NCI-H510A treated with DMSO at 0.1 percent for 48 hours (cell line): ENCODE measurements at places on chromosomes 7 and 10.

DNA sequence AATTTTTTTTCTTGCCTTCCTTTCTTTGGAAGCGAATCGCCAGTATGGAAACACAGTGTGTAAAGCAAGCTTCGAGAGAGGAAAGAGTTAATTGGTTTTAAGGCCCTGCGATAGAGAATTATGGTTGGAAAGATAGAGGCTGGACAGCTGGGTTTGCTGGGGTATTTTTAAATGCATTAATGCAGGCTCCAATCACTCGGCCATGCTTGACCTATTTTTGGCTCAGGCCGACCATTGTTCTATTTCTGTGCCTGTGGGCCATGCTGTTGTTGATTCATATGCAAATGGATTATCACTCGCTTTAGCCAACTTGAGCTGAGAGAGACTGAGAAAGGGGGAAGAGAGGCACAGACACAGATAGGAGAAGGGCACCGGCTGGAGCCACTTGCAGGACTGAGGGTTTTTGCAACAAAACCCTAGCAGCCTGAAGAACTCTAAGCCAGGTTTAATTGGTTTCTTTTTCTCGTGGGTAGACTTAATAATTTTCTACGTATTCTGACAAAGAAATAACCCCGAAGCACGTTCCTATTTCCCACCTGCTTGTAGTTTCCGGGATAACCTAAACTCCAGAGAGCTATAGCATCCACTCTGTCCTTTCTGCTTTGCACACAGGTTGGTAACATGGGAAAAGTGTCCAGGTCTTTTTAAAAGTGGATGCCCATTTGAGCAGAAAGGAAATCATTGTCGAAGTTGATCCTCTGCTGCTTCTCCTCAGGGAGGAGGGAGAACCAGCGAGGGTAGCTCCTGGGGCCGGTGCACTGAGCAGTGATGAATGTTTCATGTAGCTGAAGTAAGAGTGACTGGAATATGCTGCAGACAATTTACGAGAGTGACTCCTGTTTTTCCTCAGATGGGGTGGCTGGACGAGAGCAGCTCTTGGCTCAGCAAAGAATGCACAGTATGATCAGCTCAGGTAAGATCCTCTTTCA lies at the start of gene HDAC9:
TSS of gene HDAC9 (plus strand) at position 338 of the 929 bp plus-strand sequence. CDS start at position 892, 554 bp downstream.
- peak; percentile 75 for DNase-seq

DNA sequence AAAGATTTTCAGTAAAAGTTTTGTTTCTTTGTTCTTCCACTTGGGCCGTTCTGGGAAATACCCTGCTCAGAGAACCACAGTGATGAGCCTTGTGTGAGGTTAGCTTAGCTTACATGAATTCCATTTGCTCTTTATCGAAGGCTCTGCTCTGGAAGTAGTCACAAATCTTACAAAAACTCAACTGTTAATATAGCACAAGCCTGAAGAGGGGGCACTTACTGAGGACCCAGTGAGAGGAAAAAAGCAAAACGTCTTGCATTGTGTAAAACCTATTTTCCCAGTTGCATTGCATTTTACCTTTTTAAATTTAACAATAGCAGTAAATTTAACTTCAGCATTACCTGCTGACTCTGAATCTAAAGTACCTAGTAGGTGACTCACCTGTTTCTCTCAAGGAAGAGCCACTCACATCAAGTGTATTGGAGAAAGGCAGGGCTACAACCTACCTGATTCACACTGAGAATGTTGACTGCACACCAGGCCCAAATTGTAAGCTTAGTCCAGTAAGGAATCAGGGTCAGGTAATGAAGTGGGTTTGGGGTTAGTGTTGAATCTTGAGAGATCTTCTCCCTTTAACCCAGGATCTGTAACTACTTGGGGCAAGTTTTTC lies 42.3 kb downstream of the PPP1R17 start:
- no peak for DNase-seq

DNA sequence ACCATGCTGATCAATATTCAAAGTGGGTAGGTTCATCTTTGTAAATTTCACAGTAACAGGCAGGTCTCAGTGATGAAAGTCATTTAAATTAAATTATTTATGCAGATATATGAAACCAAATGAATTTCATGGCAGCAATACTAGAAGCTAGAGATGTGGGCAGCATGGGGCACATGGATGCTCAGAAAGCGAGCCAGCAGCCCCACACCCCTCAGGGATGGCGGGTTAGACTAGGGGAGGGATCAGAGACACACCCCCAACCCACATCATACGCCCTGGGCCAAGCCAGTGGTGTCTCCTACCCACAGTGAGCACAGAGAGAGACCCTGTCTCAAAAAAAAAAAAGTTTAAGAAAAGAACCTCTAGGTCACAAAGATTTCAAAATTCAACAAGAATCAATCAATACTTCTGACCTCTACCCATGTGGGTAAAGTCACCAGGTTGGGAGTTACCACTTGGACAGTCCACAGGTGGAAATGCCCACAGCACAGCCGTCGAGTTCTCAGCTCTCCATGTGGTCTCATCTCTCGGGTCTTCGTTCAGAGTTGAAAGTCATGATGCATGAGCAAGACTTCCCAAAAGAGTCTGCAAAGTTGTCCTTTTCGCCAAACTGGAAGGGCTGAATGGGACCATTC lies 79.3 kb upstream of the PPP2R2D start:
- no peak for DNase-seq

- no peak for DNase-seq
Measured at GRCh38 chr10:101568054-101568745, 19.9 kb downstream of the POLL start.

GRCh38 chr7:5230265-5231067 lies 40.4 kb downstream of the WIPI2 start:
- DNase-seq: no peak

DNA sequence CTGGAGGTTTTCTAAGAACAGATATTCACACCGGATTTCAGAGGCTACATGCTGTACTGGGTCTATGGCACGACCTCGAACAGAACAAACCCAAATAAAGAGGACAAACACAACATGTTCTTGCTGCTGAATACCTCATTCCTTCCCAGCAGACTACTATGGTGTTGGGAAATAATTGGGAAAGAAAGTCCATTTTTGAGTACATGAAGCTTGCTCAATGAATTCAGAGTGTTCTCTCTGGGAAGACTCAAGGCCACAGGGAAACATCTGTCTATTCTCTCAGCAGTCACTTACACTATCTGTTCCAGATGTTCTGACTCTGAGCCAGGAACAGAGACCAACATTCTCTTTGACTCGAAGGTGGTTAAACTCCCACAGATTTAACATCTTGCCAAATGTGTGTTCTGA lies 30.9 kb downstream of the LAMB1 start:
- no peak for DNase-seq

DNA sequence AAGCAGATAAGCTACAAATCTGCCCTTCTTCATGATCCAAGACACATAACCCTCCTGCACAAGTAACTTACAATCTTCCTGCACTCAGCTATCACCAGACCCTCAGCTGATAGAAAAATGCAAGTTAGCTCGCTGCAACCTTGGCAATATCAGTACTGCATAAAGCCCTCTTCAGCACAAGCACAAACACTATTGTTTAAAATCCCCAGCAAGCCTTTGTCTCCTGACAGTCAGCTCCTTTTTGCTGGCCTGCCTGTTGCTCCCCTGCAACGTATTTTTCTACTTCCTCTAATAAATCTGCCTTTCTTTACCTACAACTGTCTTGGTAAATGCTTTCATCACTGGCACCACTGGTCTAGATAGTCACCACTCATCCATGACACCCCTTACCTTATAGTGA lies 59.8 kb downstream of the BAMBI start:
- DNase-seq: no peak

DNA sequence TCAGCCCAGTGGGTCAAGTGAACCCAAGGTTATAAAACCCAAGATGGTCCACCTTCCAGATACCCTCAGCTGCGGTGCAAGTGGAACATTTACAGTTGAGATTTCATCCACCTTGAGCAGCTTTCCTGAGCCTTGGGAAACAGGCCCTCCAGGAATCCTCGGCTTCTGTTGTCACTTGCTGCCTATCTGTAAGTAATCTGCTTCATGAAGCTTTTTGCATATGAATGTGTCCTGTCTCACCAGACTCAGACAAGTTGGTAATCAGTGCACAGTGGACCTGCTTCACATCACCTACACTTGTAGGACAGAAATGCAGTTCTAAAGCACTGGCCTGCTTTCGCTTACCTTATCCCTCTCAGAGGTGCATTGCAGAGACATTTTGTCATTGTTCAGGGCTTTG lies 80.3 kb downstream of the FAM185A start:
- no peak for DNase-seq

- no peak for DNase-seq
Measured at GRCh38 chr10:119496273-119496672, 46.2 kb downstream of the RGS10 start.
